ENCODE measurements at places on chromosomes 11 and 22.

GRCh38 chr11:86138958-86139357 is 70.1 kb upstream of the PICALM start:
- no peak for DNase-seq

- no peak for DNase-seq
These were observed 48.5 kb upstream of the BMAL1 start for GRCh38 chr11:13229136-13229535.

GRCh38 chr11:12809364-12809763 is 135.1 kb downstream of the TEAD1 start:
- no peak for DNase-seq

- peak; percentile 93 for DNase-seq
These were observed 4.7 kb downstream of the YPEL4 start for GRCh38 chr11:57644748-57645688.

DNA sequence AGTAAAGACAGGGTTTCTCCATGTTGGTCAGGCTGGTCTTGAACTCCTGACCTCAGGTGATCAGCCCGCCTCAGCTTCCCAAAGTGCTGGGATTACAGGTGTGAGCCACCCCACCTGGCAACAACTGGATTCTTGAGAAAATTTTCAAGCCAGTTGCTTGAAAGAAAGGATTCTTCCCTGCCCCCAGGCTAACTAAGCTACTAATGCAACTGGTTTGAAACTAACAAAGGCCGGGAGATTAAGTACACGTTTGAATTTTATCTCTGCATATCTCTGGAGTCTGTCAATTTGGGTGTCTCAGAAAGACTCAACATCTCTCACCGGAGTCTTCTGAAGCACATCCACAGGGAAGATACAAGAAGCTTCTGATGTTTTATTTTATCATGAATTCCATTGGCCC is 10.7 kb upstream of the ETS1 start:
- DNase-seq, result no peak

GRCh38 chr11:114293201-114293711 is 2.9 kb upstream of the NNMT start:
- no peak for DNase-seq

DNA sequence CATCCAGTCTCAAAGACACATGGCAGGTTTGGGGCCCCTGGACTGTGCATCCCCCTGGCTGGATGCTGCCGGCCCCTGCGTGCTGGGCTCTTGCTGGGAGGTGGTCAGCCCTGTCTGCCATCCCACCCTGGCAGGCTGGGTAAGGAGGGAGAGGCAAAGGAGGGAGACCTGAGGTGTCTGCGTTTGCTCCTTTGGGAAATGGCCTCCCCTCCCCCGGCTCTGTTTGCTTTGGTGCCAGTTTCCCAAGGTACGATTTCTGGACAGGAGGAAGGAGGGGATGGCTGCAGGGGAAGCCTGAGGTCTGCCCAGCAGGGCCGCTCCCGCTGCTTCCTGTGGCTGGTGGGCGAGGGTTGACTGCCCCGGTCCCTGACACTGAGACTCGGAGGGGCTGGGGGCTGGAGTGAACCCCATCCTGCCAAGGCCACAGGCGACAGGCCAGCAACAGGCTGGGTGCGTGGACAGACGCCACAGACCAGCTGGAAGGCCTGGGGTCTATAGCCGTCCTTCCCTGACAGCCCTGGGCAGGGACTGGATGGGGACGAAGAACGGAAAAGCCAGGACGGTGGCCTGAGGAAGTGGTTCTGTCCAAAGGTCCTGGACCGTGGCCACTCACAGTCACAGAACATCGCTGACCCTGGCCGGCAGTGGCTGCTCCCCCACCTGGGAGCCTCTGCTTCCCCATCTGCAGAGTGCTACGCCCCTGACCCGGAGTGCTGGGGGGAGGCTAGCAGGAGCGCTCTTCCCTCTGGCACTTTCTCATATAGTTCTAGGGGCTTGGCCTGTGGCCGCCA is 38.0 kb downstream of the OSBPL5 start:
- DNase-seq, result no peak

- no peak for DNase-seq
These were observed 17.6 kb downstream of the CHST1 start for GRCh38 chr11:45647786-45648185.

GRCh38 chr22:26417406-26417805 is 11.7 kb upstream of the ASPHD2 start:
- DNase-seq, result no peak

GRCh38 chr11:79922641-79923040 is 481.8 kb upstream of the TENM4 start:
- no peak for DNase-seq

DNA sequence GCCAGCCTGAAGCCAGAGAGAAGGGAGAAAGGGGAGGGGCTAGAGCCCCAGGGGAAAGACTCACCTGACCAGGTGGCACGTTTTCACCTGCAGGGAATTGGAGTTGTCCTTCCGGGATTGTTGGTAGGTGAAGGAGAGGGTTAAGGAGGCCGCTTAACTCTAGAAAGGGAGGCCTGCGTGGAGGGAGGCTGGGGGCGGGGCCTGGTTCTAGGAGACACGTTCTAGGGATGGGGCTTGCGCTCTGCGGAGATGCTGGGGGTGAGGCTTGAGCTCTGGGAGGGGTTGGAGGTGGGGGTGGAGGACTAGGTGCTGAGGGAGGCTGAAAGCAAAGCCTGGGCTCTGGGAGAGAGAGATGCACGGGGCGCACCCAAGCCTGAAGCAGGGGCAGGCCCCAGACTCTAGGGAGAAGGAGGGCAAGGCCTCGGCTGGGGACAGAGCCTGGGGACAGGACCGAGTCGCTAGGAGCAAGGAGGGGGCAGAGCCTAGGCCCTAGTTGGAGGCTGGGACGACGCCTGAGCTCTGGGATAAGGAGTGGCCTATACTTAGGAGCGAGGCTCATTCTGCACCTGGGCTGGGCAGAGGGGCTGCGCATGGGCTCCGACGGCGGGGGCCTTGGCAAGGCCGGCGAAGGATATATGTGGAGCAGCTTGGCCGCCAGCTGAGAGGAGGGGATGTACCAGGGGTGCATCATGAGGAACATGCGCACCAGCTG is 2.4 kb downstream of the RASGRP2 start:
- no peak for DNase-seq

- DNase-seq, result no peak
These were observed 16.1 kb downstream of the RTN4R start for GRCh38 chr22:20251981-20252380.

GRCh38 chr11:25483915-25484635 is 847.9 kb upstream of the ANO3 start:
- DNase-seq, result no peak

DNA sequence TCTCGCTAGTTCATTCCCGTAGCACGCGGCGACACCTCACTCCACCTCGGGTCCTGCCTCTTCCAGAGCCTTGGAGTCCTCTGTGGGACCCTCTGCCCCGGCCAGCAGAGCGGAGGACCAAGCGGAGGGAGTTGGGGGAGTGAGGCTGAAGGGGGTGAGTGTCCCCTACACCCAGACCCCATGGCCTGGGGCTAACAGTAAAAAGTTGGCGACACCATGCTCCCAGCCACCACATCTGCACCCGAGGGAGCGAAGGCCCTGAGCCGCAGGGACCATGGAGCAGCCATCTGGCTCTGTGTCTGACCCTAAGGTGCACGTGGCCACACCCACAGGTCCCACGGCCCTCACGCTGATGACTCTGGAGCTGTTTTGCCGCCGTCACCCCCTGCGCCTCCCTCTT is 293.8 kb downstream of the BRD1 start:
- peak; percentile 31 for DNase-seq

DNA sequence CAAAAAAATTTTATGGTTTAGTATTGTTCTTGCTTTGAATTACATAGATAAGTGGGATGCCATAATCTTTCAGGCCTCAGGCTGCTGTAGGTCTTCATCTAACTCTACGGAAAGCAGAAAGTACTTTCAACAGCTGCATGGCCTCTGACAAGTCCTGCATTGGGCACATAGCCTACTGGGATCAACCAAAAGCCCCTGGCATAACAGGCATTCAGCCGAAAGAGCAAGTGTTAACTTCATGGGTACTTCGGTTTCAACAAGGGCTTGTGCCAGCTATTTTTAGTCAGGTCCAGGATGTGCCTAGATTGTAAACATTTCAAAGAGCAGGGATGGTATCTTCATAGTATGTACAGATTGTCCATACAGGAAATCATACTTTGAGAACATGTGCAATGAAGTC is 3.1 kb downstream of the SLN start:
- DNase-seq, result no peak

DNA sequence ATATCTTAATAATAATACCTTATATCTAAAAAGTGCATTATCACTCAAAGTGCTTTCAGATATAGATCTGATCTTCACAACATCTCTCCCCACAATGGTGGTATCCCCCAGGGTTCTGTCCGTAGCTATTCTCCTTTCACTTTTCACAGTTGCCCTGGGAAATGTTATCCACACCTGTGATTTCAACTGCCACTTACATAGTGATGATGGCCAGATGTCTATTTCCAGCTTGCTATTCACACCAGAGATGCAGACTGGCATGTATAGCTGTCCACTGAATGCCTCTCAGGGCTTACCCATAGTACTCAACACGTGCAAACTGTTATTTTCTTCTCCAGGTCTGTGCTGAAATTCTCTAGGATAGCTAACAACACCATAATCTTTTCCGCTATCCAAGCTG is 724.7 kb downstream of the DLG2 start:
- DNase-seq, result no peak

DNA sequence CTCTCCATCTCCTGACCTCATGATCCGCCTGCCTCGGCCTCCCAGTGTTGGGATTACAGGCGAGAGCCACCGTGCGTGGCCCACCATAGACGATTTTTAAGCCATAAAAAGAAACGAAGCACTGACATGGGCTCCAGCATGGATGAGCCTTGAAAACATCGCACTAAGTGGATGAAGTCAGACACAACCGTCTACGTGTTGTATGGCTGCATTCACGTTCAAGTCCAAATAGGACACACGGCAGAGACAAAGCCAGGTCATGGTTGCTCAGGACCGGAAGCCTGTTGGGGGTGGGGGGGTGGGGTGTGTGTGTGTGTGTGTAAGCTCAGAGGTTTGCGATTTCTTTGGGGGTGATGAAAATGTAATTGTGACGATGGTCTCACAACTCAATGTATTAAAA is 10.0 kb downstream of the RRP7A start:
- DNase-seq, result no peak

DNA sequence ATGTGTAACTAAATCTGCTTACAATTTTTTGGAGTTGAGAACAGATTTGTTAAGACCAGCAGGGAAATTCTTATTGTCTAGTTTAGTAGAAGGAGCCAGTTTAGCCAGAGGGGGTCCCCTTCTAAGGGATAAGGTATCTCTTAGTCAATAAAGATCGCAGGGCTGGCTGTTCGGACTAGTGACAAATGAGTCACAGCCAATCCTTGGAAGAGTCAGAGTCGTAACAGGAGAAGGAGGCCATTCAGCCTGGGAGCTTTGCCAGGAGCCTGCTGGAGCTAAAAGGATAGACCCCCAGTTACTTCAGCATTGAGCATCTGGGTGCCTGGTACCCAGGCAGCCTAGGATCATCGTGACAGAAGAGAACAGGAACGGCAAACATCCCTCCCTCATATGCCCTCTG is 191.6 kb upstream of the ARHGAP20 start:
- DNase-seq, result no peak

GRCh38 chr11:32162906-32163305 is 72.0 kb downstream of the RCN1 start:
- no peak for DNase-seq

DNA sequence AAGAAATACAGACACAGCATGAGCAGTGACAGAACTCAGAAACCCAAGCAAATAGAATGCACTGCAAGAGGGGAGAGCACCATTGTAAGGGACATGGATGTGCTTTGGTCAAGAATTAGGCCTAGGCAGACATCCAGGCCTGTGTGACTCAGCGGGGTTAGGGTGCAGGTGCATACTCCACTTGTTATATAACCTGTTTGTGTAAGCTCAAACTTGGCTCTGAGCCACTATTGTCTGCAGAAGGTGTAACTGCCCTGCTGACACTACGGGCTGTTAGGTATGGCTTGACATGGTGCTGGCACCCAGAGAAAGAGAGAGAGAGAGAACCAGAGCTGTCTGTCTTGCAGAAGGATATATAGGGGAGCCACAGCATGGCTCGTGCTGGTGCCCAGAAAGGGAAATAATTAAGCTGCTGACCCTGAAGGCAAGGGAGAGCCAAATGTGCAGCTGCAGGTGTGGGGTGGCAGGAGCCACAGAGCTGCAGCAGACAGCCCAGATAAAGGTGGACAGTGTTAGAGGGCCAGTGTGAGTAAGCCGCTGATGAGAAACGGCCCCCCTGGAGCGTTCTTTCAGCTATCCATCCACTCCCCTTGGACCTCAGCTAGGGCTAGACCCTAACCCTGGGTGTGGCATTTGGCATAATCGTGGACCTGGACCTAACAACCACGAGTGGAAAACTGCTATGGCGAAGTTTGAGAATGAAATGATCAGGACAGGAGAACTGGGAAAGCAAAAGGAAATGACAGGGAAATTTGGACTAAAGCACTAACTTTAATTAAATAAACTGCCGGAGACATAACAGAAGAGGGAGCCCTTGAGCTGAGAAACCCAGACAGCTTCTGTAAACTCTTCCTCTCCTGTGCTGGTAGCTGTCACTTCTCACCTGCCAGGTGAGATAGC is 253.0 kb upstream of the CCDC179 start:
- no peak for DNase-seq

DNA sequence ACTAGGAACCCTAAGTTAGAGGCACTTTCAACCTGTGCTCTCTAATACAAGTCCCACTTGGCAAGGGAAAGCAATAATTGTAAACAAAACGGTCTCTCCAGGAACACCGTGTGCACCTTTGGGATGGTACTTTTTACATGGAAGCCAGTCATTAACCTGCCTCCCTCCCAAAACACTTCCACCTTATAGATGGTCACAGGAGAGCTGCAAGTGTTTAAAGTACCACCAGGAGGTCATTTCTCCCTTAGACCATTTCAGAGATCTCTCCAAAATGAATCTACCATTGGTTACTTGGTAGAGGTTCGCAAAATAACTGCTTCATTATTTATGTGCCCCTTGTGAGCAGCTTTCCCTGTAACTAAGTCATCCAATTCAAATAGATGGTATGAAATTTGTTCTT is 375.3 kb downstream of the DYNC2H1 start:
- DNase-seq, result no peak

- no peak for DNase-seq
These were observed 129.4 kb downstream of the CCDC34 start for GRCh38 chr11:27233654-27234042.

DNA sequence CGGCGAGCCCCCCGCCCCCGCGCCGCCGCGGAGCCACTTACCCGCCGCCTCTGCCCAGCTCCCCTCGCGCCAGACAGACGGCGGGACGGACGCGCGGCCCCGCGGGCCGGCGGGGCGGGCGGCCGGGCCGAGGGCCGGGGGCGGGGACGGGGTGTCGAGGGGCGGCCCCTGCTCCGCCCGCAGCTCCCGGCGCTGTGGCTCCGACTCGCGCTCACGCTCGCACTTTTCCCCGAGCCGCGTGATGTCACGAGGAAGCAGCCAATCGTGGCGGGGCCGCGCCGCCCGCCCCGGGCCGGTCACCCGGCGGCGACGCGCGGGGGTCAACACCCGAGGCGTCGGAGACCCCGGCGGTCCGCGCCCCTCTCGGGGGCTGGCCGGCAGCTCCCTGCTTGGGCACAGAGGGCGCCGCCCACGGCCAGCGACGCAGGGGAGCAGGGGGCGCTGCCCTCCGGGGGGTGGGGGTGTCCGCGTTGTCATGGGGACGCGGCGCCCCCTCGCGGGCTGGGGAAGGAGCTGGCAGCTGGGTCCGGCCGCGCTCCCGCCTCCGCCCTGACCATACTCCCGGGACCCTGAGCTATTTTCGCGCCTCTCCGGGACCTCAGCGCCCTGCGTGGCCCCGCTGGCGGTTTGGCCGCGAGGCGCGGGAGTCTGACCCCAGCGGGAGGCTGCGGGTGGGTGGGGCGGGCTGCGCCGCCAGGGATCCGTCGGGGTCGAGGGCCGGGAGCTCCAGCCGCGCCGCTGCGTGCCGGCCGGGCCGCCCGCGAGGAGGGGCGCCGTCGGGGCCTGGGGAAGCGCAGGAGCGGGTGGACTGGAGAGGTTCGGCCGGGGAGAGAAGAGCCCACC is at the start of gene CHRM4:
Gene CHRM4 (minus strand): TSS at position 199 of the 843 bp plus-strand sequence. CDS start 5,219 bp downstream, outside the sequence.
- DNase-seq, result no peak
